ENCODE measurements at places on chromosomes 6 and 20.

- DNase-seq: no peak
Observed at GRCh38 chr20:45368221-45368980, 5.4 kb downstream of the SYS1 start.

DNA sequence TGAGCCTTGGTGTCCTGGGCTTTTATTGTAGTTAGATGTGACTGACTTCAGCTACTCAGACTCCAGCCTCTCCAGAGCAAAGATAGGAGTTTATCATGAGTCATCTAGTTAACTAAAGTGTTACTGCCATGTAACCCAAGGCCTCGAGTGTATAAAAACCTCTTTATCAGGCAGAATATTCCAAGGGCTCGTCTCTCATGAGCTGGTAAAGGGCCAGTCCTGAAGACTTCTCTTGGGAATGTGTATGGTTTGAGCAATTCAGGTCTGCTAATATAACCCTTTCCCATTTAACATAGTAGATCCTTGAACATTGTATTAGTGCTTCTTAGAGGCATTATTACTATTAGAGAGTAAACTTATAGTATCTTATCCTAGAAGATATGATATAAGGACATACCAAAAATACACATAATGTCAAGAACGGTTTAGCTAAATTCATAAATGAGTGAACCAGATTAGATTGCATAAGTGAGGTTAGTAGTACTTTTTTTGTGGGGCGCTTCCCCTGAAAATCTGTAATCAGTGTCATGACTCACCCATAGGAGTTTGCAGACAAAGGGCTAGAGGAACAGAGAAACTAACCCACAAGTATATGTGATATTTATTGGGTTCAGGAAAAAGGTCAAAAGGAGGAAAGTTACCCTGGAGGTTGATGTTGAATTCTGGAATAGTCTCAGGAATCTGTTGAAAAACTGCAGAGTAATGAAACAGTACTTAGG lies 16.0 kb downstream of the DSE start:
- DNase-seq: peak; percentile 49

DNA sequence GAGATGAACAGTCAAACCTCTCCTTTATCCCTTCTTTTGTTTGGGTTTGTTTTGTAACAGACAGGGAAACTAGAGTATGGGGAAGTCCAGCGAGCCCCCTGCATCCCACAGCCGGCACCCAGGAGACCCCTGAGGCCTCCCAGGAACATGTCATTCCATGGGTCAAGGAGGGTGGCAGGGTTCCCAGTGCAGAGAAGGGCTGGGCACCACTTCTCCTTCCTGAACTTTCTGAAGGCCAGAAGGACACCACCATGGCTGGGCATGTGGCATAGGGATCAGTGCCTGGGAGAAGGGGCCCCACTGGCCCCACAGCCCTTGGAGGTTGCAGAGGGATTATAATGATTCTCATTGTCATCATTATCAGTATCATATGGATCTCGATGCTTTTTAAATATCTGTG lies 13.9 kb upstream of the CST7 start:
- no peak for DNase-seq

DNA sequence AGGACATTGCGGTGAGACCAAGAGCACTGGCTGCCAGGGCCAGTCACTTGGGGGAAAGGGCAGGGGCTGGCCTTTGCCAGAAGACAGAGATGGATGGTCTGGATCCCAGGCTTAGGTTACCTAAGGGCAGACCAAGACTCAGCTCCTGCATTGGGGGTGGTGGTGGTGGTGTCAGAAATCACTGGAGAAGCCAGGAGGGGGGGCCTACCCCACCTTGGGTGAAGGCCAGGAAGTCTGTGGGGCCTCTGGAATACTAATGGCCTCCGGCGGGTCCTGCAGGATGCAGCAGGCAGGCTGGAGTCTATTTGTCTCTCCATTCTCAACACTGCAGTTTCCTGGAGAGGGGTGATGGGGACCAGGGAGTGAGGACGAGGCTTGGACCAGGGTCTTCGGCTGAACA lies 32.8 kb downstream of the CD40 start:
- DNase-seq: no peak

- DNase-seq: peak; percentile 56
Observed at GRCh38 chr20:50305636-50306477, 115.2 kb downstream of the CEBPB start.

- no peak for DNase-seq
Observed at GRCh38 chr6:357261-357790, 34.2 kb upstream of the IRF4 start.

DNA sequence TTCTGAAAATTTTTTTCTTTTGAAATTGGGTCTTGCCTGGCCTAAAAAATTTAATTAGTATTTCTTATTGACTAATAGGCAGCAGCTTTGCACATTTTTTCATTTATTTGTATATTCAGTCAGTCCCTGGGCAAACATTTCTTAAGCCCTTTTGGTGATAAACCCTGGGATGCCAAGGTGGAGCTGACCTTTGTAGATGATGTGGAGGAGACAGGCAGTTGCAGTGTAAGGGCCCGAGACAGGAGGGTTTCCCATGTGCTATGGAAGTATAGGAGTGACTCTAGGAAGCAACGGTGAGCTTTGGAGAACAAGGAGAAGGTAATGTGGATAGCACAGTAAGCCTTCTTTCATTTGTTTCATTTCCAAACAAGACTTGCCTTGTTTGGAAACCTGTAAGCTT lies 3.5 kb downstream of the MYBL2 start:
- DNase-seq: no peak

- no peak for DNase-seq
Observed at GRCh38 chr6:56026455-56027180, 151.2 kb upstream of the BMP5 start.

DNA sequence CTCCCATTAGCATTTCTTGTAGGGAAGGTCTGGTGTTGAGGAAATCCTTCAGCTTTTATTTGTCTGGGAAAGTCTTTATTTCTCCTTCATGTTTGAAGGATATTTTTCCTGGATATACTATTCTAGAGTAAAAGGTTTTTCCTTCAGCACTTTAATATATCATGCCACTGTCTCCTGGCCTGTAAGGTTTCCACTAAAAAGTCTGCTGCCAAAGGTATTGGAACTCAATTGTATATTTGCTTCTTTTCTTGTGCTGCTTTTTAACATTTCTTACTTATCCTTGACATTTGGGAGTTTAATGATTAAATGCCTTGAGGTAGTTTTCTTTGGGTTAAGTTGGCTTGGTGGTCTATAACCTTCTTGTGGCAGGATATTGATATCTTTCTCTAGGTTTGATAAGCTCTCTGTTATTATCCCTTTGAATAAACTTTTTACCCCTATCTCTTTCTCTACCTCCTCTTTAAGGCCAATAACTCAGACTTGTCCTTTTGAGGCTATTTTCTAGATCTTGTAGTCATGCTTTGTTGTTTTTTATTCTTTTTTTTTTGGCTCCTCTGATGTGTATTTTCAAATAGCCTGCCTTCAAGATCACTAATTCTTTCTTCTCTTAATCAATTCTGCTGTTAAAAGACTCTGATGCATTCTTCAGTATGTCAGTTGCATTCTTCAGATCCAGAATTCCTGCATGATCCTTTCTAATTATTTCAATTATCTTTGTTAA lies 225.0 kb upstream of the ZNF217 start:
- DNase-seq: no peak

DNA sequence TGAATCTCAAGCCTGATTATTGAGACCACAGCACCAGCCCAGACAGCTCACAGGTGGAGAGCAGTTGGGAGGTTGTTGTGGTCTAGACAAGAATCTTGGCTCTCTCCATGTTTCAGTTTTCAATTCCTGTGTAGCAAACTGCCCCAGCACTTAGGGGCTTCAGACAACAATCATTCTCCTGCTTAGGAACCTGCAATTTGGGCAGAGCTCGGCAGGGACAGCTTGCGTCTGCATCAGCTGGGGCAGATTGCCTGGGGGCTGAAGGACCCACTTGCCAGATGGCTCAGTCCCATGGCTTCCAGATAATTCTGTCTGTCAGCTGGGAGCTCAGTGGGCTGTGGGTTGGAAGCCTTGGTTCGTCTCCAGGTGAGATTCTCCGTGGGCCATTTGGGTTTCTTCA lies 6.9 kb downstream of the TGM6 start:
- DNase-seq: no peak

DNA sequence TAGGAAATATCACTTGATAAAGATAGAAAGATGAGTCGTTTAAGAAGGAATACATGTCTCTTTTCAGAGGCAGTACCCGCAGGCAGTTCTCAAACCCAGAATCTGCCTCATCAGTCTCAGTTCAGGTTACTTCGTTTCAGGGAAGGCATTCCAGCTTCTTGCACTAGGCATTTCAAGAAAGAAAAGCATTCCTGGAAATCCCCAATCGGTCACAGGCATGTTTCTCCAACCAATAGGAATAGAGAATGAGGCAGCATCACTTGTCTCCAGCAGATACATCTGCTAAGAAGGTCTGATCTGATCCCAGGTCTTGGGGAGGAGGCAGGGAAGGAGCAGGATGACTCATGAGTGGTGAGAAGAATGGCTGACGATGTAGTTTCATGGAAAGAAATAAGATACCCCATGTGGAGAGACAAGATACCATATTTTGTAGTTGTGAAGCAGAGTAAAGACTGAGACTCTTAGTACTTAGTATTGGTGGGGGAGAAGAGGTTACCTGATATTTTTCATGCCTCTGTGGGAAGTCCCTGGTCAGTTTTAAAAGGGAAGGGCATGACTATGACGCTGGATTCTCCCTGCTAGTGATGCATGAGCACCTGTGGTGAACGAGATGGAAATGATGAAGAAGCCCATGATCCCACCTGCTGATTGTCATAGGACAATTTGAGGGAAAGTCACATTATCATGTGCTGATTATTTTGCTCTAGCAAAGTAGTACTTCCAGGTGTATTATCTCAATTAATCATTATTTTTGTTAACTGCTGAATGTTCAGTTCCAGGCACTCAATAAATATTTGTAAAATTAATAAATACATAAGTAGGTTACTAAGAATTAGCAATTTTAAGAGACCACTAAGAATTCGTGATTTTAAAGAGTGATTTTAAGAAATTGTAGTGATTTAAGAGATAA lies 20.3 kb upstream of the HLA-DRB1 start:
- peak; percentile 10 for DNase-seq

DNA sequence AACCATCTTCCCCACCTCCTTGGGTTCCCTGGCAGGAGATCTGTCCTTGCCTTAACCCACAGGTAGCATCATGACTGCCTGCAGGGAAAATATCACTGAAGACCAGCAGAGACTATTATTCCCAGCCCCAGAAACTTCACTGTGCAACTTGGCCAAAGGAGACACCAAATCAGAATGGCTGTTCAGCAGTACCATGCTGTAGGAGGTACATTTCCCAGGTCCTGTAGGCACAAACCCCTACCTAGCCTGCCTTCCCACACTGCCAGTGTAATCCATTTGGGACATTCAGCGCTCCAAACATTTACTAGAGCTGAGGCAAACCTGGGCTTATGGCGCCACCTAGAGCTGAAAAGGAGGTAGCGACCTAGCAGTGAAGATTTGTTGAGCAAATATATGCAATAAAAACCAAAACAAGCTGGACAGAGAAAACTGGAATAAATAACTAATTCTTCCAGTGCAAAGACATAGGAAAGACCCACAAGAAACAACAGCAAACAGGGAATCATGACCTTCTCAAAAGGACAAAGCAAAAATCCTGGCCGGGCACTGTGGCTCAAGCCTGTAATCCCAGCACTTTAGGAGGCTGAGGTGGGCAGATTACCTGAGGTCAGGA lies 60.3 kb downstream of the VTA1 start:
- DNase-seq: peak; percentile 23

- peak; percentile 58 for DNase-seq
Observed at GRCh38 chr6:162856885-162857284, 129.1 kb downstream of the PACRG start.

DNA sequence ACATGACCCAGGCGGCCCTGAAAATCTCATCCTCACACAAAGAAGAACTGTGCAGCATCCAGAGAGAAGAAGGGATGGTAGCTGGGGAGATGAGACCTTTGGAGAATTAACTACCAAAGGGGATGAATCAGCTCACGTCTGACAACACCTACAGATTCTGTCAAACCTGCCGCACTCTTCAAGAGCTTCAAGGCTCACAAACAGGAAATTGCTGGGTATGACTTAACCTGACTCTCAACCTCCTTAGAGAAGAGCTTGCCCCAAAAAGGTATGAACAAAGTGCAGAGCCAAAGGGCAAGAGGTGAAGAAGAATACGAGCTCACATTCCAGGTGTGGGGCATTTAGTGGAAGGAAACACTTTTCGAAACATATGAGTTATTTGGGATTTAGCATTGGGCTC lies 139.8 kb downstream of the BACH2 start:
- DNase-seq: no peak

DNA sequence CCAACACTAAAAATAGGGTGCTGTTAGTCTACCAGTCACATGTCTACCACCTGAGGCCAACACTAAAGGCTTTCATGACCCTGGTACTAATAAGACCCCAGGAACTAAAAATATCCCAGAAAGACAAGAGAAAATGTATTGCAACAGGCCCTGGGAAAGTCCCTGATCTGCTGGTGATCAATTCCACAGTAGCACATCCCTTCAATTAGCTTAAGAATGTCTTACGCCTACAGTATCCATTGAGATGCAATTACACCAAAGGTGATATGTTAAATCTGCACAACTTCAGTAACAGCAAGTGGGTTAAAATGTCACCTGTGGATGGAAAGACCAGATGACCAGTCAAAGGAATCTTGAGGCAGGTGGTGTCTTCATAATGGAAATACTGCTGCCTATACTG lies 3.1 kb downstream of the SEMG1 start:
- DNase-seq: no peak

GRCh38 chr6:150567380-150567779 lies 32.3 kb upstream of the PLEKHG1 start:
- DNase-seq: no peak

DNA sequence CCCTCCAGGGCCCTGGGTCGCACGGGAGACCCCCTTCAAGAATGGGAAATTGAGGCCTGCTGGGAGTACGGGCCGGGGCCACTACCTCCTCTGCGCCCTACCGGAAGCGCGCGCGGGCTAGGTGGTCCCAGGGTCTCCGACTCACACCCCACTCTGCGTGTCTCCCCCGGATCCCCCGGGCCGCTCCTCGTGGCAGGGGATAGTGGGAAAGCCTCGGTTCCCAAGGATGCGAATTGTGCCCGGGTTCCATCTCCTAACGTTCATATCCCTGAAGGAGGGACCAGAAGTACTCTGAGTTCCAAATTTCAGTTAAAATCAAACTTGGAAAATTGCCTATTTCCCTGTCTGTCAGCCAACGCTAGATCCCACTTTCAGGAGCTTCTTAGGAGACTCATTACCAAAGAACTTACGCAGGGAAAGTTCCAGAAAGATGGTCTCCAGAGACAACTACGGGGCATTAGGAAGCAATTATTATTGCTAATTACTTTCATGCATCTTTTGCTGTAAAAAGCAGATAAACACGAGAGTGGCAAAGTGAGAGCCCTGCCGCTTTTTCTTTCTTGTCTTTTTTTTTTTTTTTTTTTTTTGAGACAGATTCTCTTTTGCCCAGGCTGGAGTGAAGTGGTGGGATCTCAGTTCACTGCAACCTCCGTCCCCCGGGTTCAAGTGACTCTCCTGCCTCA lies 858 bp downstream of the FAM83D start:
- no peak for DNase-seq

DNA sequence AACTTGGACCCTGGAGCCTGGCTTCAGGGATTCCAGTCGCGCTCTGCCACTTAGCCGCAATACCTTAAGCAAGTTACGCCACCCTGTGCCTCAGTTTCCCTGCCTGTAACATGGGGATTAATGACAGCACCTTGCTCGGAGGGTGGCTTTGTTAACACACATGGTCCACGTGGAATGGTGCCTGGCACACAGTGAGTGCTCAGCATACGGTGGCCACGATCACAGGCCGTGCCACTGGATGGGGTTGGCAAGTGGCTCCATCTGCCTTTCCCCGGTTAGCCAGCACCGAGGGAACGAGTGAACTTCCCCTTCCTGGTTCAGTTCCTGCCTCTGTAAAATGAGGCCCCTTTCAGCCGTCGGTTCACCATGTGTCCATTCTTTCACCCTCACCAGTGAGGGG lies 17.2 kb downstream of the C6orf132 start:
- DNase-seq: no peak

- no peak for DNase-seq
Observed at GRCh38 chr6:1384549-1385128, 4.7 kb upstream of the FOXF2 start.

Measured in NCI-H2029 (cell line).